ENCODE measurements at places on chromosomes 2 and 18.

DNA sequence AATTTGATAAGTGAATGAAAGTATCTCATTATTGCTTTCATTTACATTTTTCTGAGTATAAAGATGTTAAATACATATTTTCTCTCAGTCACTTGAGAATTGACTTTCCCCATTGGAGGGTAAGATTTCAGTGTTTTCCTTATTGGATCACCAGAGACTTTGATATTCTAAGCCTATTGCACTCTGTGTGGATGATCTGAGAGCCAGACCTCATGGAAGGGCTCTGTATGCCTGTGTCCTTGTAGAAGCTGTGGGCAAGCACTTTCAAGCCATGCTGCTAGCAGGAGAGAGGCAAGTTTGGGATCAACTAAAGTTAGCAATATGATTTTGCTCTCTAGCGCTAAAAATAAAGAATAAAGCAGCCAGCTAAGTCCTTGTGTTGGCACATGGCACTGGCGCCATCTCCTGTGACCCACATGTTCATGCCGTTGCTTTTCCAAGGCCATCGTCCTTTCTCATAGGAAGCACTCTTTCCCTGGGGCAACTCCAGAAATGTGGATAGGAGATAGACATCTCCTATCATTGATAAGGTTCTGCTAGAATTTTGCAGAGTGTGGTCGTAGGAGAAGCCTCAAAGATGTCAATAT lies 72.6 kb downstream of the AOX1 start:
- DNase-seq: no peak

DNA sequence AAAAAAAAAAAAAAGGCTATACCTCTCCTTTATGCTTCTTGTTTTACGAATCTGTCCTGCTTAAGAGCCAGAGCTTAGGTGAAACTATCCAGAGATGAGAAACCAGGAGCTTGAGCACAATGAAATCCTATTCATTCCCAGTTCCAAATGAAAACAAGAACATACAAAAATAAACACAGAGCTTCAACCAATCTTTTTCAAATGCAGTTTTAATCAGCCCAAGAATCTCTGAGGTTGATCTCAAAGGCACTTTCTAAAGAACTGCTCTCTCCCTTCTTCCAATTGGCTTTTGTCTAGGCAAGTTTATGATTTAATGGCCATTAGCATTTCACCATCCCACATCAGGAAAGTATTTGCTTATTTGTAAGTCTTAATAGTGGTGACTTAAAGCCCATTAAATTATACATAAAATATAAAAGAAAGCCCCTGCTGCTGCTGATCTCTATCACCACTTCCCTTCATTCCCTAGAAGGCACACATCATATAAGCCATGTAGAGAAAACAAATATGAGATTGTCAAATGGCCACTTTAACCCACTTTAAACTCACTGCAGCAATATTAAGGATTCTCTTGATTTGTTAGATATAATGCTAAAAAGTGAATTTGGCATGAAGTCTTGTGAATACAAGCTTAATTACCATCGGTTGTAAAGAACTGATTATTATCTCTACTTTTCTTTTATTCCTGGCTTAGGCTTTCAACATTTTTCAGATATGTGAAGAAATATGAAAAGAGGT lies 29.3 kb upstream of the SCN9A start:
- DNase-seq: no peak

DNA sequence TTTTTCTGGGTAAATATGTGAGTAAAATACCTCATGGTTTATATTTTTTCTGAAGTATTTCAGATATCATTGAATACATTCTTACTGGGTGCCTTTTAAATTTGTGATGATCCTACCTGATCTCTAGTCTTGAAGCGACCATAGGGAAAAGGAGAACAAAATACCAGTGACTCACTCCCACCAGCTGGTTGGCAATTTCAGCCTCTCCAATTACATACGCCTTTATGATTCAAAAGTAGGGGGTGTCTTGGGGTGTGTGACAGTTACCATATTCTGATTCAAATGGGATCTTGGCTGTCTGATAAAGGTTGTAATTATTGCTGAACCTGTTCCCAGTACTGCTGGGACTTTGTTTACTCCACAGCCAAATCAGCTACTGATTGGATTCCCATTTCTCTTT lies 175.9 kb upstream of the NXPH2 start:
- DNase-seq: no peak

GRCh38 chr18:59514203-59514602 lies 155.1 kb upstream of the LMAN1 start:
- DNase-seq: no peak

DNA sequence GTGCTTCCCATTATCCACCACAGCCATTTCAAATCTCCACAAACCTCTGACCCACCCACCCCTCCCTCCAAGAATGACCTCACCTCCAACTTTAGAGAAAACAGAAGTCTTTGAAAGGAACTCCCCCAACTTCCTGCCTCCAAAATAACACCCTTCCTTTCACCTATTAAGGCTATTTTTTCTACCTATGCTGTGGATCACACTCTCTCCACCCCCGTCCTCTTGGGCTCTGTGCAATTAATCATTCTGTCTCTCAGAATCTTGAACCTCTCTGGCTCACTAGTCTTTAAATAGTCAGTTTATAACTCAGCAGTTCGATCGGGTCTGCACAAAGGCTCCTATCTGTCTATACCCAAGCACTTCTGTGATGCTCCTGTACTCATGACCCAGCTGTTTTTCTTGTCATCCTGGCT lies 37.3 kb upstream of the XPO1 start:
- DNase-seq: no peak

DNA sequence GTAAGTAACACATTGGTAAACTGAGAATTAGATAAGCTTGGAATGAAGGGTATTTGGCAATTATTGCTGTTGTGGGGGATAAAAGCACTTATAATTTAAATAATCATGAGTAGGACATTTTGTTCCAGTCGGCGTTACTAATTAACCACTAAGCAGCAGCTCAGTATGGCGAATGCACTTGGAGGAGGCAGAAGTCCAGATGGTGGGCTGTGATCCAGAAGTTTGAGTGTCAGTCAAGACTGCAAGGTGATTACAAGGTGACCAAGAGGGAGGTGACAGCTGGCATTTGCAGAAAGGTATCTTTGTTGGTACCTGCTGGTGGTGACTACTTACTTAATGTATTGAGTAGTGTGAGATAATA lies 643.6 kb upstream of the FAM98A start:
- DNase-seq: no peak

DNA sequence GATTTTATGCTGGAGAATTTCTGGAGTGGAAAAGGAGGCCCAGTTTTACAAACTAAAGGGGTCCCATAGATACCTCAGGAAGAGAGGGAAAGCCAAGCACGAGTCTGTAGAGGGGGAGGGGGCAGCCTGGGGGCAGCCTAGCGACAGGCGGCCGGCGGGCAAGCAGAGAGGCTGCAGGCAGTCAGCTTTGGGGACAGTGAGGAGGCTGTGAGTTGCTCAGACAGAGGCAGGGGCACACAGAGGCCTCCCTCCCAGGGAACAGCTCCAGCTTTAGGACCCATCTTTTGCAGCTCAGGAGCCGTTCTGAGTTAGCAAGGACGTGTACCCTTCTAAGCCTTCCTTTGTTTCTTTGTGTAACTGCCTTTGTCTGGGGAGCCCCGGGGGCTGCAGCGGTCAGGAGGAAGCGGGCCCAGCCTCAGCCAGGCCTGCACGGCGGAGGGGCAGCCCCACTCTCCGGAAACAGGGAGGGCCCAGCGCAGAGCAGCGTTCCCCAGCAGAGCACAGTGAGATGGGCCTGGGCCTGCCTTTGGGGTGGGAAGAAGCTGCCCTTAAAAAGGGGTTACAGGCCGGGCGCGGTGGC lies 41.1 kb upstream of the RALBP1 start:
- no peak for DNase-seq
